RWPE2 (cell line): ENCODE measurements at places on chromosomes 3 and 15.

GRCh38 chr3:3881050-3881449 lies 81.8 kb downstream of the LRRN1 start:
- DNase-seq, result no peak

DNA sequence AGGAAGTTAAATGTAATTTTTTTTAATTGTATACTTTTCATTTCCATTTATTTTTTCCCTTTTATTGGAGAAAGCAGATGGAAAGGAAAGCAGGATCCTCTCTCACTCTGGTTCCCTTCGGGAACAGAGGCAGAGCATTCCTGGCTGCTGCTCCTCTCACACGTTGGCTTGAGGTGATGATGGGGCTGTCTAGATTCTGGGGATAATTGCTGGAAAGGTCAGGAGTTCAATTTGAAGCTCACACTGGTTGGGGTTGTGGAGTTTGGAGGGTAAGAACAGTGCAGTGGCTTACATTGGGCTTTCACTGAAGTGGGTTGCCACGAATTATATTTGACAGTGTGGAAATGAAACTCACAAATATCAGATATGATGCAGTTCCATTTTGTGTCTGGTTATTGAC lies 57.6 kb downstream of the RARB start:
- DNase-seq, result no peak

- DNase-seq, result no peak
Measured at GRCh38 chr3:122908251-122908650, 113.4 kb downstream of the SLC49A4 start.

GRCh38 chr3:28022916-28023315 lies 218.5 kb upstream of the CMC1 start:
- DNase-seq, result no peak

DNA sequence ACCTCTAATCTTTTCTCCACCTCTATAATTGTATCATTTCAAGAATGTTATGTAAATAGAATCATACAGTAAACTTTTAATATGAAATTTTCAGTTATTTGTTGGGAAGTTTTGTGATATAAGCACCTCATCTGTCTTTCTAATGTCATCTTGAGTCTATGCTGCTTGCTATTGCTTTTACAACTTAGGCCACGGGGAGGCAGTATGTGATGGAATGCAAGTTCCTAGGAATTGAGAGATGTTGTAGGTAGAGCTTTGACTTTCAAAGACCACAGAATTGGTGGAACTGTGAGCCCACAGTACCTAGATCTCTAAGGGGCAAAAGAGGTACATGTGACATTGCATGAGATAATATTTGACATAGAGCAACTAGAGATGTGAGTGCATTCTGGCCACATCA lies 328.3 kb downstream of the MFSD1 start:
- DNase-seq, result no peak

- no peak for DNase-seq
Measured at GRCh38 chr3:178203165-178203564, 333.1 kb upstream of the KCNMB2 start.

GRCh38 chr3:42751609-42752008 lies 21.4 kb downstream of the CCDC13 start:
- peak; percentile 45 for DNase-seq

DNA sequence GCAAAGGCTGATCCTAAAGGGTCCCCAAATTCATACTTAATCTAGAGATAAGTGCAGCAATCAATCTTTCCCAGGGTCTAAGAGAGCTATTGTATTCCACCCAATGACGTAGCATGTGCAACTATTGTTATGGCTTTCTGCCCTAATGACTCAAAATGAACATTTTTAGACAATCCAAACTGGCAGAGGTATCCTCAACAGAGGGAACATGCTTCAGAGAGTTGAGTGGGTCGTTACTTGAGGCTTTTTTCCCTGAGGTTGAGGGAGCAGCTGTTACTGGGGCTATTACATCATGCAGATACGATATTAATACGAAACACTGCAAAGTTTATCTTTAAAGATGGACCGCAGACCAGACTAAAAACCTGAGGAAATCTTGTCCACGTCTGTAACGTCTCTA lies 278.3 kb upstream of the WNT5A start:
- no peak for DNase-seq

DNA sequence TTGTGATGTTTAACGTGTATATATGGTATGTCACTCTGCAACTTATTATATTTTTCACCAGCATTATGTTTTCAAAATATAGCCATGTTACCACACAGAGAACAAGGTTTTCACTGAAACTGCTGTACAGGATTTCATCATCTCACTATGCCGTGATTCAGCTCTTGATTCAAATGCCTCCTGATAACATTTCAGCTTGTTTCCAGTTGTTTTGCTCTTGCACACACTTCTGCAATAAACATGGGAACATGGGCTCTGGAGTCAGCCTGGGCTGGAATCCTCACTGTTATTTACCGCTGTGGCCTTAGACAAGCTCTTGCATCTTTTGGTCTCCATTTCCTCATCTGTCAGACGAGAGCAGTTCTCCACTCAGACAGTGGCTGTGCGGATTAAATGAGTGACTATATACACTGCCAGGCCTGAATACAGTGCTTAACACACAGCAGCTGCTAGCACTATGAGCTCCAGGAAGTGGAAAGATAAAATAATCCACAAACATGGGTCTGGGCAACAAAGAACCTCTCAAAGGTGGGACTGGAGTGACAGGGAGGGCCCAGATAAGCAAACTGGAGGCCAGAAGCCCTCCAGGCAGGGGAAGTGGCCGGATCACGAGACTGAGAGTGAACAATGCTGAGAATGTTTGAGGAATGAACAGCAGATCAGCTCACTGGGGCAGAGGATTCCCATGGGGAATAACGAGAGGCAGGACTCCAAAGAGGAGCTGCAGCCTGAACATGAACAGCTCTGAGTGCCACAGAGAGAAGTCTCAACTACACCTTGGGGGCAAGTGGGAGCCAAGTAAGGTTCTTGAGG lies 17.7 kb downstream of the NTRK3 start:
- no peak for DNase-seq

DNA sequence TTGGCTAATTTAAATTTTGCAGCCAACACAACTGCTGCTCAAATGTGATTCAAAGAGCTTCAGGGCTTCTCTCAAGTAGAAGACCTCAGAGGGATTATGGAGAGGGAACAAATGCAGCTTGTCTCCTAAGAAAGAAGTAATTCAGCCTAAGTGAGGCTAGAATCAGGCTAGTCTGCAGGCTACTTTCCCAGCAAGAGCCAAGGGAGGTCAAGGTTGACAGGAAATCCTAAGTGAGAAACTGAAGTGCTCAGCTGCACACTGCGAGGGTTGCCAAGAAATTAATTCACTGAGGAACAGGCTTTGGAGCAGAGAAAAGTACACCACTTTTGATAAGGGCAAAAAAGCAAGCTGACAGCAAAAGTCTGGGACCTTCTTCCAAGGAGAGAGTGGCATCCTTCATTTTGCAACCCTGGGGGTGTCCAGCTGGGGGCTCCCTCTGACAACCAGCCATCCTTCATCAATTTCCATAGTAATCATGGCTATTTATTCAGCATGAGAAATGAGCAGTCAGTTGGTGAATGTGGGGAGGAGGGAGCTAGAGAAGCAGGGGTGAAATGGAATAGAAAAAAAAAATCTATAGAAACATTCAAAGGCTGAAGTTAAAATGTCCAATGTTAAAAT lies 646.4 kb upstream of the ADAMTS9 start:
- DNase-seq, result no peak
